ENCODE measurements at places on chromosomes 6 and 20.

GRCh38 chr6:5398530-5398929 lies 137.2 kb downstream of the FARS2 start:
- no peak for DNase-seq

GRCh38 chr6:134015719-134016557 lies 36.5 kb downstream of the SLC2A12 start:
- no peak for DNase-seq

DNA sequence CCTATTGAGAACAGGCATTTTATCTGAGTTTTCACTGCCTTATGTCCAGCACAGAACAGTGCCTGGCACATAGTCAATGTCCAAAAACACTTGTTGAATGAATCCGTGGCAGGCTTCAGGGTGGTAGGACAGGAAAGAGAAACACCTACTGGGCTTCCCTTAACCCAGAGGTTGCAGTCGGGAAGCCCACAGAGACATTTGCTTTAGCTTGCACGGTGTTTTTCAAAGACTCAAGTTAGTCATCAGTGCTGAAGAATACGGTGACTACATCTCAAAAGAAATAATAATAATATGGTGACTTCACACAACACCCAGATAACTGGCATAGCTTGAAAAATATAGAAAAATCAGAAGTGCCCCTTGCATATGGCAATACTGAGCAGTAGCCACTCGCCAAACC lies 160.4 kb downstream of the CD83 start:
- DNase-seq, result no peak

- DNase-seq, result no peak
Measured at GRCh38 chr6:137794516-137795201, 72.4 kb upstream of the TNFAIP3 start.

- no peak for DNase-seq
Measured at GRCh38 chr20:18722371-18722770, 91.2 kb upstream of the SCP2D1 start.

DNA sequence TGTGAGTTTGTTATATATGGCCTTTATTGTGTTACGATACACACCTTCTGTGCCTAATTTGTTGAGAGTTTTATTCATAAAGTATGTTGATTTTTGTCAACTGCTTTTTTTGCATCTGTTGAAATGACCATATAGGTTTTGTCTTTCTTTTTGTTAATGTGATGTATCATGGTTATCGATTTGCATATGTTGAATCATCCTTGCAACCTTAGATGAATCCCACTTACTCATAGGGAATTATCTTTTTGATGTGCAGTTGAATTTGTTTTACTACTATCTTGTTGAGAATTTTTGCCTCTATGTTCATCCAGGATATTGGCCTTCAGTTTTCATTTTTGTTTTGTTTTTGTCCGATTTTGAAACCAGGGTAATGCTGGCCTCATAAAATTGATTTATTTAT lies 45.7 kb upstream of the TPD52L1 start:
- no peak for DNase-seq

GRCh38 chr20:47747669-47748031 lies 37.6 kb downstream of the SULF2 start:
- DNase-seq, result no peak

DNA sequence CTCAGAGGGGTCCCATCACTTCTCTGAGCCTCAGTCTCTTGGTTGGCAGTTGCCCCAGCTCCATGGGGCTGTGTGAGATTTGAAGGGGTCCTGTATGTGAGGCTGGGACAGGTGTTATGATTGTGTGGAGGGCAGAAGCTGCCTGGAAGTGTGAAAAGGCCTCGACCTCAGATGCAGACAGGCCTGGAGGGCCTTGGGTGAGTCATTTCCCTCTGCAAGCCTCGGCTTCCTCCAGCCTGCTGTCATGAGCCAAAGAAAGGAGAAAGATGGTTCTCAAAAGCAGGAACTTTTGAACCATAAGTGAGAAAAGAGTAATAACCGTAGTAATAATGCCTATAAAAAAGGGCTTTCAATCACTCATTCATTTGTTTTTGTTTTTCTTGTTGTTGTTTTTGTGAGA lies 37.5 kb downstream of the SNAI1 start:
- peak; percentile 84 for DNase-seq

DNA sequence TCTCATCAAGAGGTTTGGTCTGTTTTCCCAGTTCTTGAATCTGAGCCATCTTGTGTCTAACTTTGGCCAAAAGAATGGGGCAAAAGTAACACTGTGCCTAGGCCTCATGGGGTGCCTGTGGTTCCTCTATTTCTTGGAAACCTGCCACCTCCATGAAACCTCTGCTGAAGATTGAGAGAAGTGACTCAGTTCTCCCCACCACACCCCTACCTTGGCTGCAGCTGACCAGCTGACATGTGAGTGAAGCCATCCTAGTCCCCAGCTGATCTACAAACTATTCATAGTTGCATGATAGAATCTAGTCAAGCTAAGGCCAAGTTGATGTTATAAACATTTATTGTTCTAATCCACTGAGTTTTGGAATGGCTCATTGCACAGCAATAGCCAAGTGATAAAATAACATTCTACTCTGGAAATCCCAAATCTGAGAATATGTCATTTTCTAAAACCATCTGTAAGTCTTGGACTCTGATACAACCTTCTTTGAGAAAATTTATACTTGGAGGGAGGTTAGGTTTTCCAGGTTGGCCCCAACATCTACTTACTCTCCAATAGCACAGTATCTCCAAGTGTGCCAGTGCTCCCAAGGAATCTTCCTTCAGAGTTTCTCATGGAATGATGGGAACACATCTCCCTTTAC lies 107.0 kb upstream of the SMLR1 start:
- peak; percentile 14 for DNase-seq

DNA sequence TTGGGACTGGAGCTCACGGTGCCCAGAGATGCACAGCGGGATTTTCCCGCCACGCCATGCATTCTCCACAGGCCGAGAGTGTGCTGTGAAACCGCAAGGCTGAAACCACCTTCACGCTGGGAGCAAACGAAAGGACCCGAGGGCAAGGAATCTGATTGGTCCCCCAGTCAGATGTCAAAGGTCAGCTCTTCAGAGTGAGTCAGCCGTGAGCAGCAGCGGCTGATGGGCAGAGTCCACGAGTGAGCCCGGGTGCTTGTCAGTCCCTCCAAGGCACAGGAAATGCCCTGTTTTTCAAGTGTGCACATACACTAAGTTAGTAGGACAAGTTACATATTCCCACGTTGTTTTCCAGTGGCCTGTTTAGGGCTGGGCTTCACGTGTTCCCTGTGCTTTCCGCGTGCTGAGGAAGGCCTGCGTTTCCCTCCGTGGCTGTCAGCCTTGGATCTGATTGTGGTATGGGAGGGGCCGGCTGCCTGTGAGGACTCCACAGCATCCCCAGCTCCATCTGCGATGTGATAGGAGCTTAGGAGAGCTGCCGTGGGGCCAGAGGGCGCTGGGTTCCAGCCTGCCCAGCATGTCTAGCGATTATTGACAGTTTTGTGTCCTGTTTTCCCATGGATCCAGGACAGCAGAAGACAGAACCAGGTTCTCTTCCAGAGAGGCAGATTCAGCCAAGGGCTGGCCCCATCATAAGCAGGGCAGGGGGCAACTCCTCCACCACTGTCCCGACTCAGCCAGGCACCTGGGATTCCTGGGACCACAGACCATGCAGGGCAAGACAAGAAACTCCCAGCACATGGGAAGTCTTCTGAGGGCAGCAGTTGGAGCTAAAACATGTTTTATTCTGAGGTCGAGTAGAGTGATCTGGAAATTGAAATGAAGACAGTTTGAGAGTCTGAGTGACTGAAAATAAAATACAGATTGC lies 38.2 kb upstream of the FRMD1 start:
- no peak for DNase-seq
